Stimulated activated CD8-positive, alpha-beta memory T cell treated with anti-CD3 and anti-CD28 coated beads, Interleukin-15, amount 100 ng/mL, for 48 hours (primary cell): ENCODE measurements at places on chromosomes 5 and 9.

DNA sequence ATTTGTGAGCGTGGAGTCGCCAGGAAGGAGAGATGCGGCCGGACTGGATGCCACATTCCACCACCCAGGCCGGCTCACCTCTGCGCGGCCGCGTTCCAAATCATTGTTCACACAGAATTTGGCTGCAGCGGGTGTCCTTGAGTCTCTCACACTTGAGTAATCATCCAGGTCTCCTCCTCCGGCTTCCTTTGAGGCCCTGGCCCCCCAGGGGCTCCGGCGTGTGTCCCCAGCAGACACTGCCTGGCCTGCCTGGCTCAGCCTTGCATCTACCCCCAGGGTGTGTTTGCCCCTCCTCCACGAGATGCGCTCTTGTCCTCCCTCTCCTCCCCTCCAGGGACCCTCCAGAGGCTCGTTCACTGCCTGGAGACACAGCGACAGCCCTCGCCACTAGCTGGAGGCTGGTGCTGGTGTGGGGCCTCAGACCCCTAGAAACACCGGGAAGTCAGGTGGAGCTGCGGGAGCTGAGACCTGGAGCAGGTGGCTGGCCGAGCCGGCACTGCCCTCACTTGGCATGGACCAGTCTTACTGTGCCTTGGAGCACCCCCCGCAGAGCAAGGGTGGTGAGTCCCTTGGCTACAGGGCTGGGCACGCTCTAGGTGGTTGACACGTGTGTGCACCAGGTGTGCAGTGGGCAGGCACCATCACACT is 7.0 kb upstream of the SLC9A3 start:
- no peak for DNase-seq

- DNase-seq, result no peak
These were observed 490.2 kb upstream of the DAP start for GRCh38 chr5:11251247-11251646.

DNA sequence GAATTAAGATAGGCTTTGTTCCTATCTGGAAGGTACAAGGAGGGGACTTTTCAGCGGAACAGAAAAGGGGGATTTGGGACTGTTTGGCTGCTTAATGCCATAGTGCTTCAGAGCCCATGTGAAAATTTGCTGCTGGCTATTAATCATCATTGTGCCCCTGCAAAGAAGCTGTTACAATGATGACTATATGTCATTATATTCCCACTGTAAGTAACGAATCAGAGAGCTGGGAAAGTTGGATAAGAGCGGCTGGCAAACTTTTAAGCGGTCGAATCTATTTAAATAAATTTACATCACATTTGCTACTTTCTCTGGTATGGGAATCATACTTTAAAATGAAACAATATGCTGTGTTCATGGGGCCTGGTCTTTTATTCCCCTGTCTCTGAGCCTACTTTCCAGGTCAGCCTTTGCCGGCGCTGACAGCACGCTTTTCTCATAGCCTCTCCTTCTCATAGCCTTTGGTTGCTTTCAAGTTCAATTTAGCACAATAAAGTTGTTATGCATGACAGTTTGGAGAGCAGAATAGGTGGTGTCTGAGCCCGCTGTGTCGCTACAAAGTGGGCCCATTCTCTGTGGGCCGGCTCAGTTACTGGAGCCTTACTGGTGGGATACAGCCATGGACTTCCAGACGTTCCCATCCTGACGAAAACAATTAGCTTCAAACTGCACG is 271.2 kb upstream of the TMEM161B start:
- no peak for DNase-seq

- no peak for DNase-seq
These were observed 796.3 kb downstream of the SEMA5A start for GRCh38 chr5:8749556-8749955.

- no peak for DNase-seq
These were observed 97.9 kb downstream of the SV2C start for GRCh38 chr5:76180814-76181805.

DNA sequence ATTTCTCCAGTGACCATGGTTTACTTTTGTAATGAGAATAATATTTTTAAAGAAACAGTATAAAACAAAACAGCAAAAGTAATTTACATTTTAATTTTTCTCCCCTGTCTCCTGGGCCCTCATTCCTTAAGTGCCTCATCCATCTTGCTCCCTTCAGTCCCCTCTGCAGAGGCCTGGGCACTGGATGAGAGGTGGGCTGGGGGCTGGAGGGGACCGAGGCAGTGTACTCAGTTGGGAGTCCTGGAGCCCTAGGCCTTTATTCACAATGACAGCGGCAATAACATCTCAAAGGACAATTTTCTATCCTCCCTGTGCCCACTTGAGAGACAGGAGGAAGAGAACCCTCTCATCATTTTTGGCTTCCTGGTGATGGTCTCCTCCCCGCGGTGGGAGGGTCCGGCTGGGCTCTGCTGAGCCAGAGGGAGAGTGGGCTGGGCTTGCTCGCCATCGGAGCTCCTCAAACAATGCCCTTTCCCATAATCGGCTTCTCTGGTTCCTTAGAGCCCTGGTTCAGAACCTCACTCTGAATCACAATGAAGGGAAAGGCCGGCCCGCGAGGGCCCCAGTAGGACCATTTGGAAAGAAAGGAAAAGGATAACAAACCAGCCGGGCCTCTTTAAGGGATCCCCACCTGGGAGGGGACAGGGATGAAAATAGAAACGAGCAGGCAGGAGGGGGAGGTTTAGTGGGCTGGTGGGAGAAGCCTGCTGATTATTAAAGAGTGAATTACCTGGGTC is 9.7 kb upstream of the SMIM32 start:
- DNase-seq, result no peak
